Calu3 (cell line): ENCODE measurements at places on chromosomes 16 and 17. TPM values are rescaled to one million over a fixed set of nuclear protein-coding genes. Genes with fewer than 3 reads are reported as not detected.

- no peak for DNase-seq
These were observed 44.4 kb downstream of the PIK3R5 start for GRCh38 chr17:8921147-8921546.

DNA sequence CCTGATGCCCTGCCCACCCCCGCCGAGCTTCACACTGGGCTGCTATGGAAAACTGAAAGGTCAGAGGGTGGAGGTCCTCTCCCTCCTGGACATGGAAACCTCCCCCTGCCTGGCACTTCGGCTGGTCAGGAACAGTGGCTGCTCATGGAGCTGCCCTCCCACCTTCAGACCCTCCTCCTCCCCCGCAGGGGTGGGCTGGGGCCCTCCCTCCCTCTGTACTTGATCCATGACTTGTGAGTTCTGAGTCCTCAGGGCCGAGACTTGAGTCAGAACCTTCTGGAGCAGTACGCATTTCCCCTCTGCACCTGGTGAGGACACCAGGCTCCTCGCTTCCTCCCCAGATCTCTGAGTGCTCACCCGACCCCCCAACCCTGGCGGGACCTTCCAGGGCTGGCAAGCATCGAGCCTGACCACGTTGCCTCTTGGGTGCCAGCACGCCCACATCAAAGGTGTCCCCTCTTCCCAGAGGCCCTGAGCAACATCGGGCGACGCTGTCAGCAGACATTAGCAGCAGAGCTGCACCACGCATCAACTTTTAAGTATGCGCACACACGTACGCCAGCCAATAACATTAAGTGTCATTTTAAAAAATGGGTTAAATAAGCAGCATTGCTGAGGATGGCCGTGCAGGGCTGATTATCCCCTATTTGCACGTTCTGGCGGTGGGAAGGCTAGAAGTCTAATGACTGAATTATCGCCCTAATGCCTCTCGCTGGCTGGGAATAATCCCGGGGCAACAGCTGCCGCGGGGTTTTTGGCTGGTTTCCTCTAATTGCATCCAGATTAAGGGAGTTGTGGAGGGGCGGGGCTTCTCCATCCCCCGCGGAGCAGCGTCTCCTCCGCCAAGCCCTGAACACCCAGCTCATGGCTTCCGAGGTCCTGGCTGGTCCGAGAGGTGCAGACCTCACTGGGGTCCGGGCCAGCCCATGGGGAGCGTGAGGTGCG is 98.0 kb downstream of the TBC1D16 start:
- no peak for DNase-seq

DNA sequence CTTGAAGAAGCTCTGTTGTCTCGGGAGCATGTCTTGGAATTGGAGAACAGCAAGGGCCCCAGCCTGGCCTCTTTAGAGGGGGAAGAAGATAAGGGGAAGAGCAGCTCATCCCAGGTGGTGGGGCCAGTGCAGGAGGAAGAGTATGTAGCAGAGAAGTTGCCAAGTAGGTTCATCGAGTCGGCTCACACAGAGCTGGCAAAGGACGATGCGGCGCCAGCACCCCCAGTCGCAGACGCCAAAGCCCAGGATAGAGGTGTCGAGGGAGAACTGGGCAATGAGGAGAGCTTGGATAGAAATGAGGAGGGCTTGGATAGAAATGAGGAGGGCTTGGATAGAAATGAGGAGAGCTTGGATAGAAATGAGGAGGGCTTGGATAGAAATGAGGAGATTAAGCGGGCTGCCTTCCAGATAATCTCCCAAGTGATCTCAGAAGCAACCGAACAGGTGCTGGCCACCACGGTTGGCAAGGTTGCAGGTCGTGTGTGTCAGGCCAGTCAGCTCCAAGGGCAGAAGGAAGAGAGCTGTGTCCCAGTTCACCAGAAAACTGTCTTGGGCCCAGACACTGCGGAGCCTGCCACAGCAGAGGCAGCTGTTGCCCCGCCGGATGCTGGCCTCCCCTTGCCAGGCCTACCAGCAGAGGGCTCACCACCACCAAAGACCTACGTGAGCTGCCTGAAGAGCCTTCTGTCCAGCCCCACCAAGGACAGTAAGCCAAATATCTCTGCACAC is 21.2 kb downstream of the AKAP1 start:
- DNase-seq: peak; percentile 17

DNA sequence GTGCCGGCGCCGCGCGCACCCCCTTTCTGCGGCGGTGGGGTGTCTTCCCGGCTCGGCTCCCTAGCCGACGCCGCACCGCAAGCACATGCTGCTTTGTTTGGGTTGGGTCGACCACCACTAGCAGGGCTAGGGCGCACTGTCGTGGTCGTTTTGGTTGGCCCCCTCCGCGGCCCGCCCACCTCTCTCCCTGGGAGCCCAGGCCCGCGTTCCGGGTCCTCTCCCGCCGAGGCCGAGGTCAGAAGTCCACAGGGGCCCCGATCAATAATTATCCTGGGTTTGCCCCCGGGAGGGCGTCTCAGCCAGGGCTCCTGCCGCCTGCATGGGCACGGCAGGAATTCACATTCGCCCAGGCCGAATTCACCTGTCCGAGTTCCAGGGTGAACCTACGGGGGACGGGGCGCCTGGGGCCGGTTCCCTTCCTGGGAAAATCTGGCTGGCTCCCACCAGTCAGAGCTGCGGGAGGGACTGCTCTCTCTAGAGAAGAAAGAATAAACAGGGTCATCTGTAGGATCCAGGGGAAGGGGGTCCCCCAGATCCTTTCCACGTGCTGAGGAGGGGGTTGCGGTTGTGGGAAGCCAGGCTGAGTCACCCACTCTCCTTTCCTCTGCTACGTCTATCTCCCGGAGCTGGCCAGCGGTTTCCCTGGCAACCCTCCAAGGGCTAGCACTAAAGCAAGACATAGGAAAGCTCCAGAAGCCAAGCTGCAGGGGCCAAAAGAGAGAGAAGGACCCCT is 584 bp upstream of the STAT5B start:
- peak; percentile 85 for DNase-seq

GRCh38 chr17:58447039-58447975 is 30.0 kb upstream of the RNF43 start:
- DNase-seq: peak; percentile 74

DNA sequence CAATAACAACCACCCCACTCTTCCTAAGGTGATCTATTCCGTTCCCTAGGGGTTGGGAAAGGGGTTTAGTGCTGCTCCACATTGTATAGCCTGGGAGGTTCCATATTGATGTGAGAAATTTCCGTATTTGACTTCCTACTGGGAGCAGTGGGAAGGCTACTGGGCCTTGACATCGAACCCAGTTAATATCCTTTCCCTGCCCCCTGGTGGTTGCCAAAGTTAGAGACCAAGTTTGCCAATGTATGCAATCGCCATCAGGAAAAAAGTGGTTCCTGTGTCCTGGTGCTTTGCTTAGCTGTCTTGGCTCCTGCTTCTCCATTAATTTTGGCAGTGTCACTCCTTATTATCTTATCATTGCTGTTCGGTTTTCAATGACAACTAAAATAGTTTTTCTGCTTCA is 914.9 kb downstream of the KCNJ2 start:
- peak; percentile 67 for DNase-seq

DNA sequence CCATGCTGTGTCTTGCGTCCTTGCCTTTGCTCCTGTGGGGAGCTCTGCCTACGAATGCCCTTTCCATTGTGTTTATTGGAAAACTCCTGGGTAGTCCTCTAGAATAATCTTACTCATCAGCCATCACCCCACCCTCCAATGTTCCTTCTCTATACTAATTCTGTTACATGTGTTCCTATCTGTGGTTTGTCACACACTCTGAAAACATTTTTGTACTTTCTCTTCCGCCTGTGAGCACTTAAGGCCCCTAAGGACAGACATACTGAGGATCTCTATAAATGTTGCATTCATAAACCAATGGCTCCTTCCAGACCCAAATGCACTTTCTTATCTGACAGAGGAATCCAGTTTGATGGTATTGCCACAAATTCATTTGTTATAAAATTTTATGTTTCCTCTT is 53.9 kb upstream of the MON1B start:
- DNase-seq: no peak

DNA sequence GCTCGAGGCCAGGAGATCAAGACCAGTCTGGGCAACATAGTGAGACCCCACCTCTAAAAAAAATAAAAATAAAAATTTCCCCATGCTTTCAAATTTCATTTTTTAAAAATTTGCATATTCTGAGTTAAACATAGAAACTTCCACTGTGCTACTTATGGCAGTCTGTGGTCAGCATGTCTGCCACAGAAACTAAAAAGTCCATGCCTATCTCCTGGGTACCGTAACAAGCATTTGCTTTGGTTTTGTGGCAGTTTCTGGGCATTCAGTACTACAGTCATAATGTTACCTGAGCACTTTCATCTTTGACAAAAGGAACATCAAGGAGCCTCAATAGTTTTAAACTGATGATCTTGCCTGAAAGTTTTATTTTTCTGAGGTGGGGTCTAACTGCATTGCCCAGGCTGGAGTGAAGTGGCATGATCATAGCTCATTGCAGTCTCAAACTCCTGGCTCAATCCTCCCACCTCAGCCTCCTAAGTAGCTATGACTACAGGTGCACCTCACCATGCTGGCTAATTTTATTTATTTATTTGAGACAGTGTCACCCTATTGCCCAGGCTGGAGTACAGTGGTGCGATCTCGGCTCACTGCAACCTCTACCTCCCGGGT is 13.2 kb upstream of the ITGA2B start:
- no peak for DNase-seq

TXNDC17 gene
- total RNA-seq: 95.2 and 105 TPM in 2 replicates

DNA sequence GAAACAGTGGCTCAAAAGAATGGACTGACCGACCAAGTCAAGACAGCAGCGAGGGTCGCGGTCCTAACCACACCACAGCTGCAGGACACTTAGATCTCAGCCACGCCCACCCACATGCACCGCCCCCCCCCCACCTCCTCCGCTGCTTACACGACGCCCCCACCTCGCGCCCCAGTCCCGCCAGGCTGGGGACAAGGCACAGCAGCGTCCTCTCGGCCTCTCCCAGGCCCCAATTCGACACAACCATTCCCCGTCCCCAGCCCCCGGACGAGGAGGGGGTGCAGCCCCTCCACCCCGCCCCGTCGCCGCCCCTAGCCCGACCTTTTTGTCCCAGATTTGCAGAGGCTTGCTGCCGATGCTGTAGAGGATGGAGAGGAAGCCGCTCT is 477 bp downstream of the CFAP20 start:
- DNase-seq: peak; percentile 28

DNA sequence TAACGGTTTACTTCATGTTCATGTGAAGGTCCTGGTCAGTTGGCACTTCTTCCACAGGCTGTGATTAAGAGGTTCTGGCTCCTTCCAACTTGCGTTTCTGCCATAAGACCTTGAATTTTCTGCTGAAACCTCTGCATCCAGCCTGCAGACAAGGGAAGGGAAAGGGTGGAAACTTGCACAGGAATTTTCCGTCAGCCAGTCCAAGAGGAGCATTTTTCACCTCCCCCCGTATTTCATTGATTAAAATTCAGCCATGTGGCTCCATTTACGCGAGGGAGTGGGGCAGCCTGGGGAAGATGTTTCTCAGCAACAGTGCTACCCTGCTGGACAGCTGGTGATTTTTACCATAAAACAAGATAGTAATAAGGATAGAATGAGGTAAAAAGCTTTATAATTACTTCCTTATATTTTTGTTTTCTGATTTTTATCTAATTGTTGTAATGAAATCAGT is 101.5 kb upstream of the SMIM36 start:
- DNase-seq: no peak

SPEM3 gene
- not detected in 2 replicates for total RNA-seq

DNA sequence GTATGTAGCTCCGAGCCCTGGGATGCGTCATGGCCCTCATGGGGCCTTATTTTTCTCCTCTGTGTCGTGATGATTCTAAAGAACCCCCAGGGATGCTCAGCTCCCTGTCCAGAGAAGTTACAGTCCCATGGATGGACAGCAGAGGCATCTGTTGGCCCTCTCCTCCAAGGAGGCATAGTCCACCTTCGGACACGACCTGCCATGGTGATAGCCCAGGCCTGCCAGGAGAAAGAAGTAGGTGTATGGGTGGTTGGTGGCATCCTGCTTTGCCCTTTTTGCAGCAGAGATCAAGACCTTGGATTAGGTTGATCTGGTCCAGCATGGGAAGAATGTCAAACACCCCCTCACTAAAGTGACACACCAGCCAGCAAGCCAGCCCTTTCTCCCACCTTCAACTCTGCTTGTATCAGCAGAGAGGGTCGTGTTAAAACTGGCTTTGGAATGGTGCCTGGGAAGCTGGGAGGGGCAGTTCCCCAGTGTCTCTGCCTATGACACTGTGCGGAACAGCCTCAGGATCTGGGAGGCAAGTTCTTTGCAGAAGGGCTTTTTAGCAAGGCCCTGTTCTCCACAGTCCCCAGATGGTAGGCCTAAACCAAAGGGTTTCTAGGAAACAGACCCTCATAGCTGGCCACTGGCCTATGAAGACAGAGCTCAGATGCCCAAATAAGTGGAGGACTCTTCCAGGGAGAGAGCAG is 259.9 kb upstream of the RPL38 start:
- no peak for DNase-seq

UTS2R gene
- not detected in 2 replicates for total RNA-seq

- peak; percentile 100 for DNase-seq
These were observed at the start of gene PNMT for GRCh38 chr17:39667945-39668924. Gene PNMT, plus strand, starts transcription at chr17:39668453. Its CDS starts 23 bp downstream, at chr17:39668476.

DNA sequence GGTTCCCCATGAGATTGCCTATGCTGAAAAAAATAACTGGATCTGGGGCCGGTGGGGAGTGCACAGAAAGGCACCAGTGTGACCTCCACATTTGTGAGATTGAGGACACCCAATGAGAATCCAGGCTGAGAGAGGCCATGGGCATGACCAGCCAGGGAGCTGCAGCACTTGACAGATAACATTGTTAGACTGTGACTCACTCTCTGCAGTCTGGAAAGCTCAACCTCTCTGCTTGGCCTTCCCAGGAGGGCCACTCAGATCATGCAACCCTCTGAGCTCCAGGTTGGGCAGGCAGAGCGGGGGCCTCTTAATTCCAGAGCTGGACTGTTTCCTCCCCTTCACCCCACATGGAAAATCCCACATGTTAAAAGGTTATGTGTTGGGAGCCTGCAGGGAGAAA is 30.1 kb downstream of the FZD2 start:
- peak; percentile 90 for DNase-seq

GRCh38 chr16:86707581-86707980 is 129.2 kb downstream of the FOXL1 start:
- no peak for DNase-seq

DNA sequence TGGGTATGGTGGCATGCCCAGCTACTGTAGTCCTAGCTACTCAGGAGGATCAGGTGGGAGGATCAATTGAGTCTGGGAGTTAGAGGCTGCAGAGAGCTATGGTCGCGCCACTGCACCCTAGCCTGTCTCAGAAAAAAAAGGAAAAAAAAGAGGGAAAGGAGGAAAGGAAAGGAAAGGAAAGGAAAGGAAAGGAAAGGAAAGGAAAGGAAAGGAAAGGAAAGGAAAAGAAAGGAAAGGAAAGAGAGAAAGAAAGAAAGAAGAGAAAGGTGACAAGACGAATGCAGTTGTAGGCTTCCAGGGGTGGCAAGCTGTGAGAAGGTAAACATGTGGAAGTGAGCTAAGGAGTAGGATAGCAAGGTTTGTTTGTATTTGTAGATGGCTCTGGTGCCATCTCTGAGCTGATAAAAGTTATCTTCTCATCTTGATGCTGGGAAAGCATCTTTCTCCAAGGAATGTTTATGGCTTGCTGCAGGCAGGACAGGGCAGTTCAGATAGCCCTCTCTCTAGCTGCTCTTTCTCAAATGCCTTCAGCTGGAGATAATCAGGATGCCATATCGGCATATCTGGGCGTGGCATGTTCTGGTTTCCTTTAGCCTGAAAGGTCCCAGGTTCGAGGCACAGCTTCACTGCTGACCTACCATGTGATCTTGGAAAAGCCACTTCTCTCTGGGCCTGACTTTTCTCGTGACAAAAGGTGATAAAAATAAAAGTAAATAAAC is 2.8 kb upstream of the NOS2 start:
- DNase-seq: no peak

- no peak for DNase-seq
These were observed 355.6 kb downstream of the SEC14L1 start for GRCh38 chr17:77496401-77496801.

PRR15L gene
- 30.2 and 49.1 TPM in 2 replicates for total RNA-seq

ITPRIPL2 gene
- 73.1 and 86.0 TPM in 2 replicates for total RNA-seq

- DNase-seq: no peak
These were observed 1526.0 kb downstream of the CDH8 start for GRCh38 chr16:60510208-60510607.
